ENCODE measurements at places on chromosomes 1 and 21.

- no peak for DNase-seq
Observed at GRCh38 chr1:151972542-151973248, 21.0 kb downstream of the S100A10 start.

- peak; percentile 47 for DNase-seq
Observed at GRCh38 chr21:36966066-36966820, at the start of gene HLCS. TSS of gene HLCS (minus strand) at chr21:36966669. CDS start at chr21:36966638, 31 bp downstream.

DNA sequence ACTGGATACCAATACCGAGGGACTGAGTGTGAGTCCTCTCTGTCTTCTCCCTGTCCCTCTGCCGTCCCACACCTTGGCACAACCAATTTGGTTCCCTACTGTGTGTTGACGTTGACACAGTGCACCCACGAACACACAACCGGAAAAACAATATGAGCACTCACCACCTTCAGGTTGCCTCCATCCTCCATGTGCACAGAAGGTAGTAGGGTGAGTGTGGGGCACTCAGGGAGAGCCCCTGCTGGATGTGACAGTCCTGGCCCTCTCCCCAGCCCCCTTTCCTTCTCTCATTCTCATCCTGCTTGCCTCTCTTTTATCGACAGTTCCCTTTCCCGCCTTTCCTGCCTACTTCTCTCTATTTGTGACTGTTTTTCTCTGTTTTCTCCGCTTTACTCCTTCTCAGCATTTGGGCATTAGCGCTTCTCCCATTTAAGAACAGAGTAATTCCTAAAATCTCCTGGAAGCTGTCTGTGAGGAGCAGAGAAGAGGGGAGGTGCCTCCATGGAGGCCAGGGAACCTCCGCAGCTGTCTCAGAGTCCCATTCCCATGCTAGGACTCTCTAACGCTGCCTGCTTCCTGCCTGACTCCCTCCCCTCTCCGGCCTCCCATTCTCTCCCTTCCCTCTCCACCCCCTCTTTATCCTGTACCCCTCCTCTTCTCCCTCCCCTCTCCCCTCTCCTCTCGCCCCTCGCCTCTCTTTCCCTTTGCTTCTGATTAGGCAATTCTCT, 16.4 kb downstream of the CADM3 start:
- DNase-seq, result no peak

DNA sequence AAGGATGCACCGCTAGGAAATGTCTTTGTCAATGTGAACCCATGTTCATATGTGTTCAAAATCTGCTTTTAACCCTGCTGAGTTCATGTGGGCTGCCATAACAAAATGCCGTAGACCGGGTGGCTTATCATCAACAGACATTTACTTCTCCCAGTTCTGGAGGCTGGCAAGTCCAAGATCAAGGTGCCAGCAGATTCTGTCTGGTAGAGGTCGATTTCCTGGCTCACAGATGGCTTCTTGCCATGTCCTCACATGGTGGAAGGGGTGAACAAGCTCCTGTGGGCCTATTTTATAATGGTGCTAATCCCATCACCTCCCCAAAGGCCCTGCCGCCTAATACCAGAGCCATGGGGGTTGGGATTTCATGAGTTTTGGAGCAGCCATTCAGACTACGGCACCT, 4.6 kb upstream of the CDCP2 start:
- no peak for DNase-seq

DNA sequence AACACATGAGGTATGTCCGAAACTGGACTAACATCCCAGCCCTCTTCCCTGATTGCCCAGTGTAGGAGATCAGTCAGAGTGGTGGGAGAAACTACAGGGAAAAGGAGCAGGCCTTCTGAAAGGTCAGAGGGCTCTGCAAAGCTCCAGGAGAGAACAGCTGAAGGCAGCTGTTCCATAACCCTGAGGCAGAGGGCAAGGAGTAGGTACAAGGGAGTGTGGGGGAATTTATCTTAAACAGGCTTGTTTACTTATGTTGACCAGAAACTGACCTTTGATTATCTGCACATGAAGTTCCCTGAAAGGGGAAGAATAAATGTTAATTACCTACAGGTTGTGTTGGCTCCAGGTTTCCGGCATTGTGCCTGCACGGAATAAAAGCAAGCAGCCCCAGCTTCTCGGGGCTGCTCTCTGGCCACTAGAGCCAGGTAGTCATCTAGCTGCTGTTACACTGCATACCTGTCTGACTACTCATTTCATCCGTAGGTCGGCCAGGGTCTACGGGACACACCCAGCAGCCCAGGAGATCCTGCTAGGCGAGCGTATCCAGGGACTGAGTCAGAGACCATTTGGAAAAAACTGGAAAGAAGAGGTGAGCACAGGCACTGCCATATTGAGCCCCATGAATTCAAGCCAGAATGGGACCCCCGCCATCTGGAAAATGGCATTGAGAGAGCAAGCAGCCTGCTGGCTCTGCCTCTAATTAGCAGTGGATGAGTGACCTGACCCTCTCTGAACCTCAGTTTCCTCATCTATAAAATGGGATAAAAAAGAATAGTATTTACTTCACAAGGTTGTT, 14.9 kb upstream of the PAQR7 start:
- DNase-seq, result no peak

GRCh38 chr1:39635871-39636210, 3.6 kb downstream of the HEYL start:
- no peak for DNase-seq

GRCh38 chr1:226821719-226822085, 48.7 kb upstream of the PSEN2 start:
- DNase-seq, result no peak

- DNase-seq, result no peak
Observed at GRCh38 chr1:235156265-235156664, 4.8 kb downstream of the RBM34 start.

GRCh38 chr21:34743831-34744230, 75.0 kb downstream of the CLIC6 start:
- DNase-seq, result no peak

GRCh38 chr1:167893798-167894197, 20.1 kb downstream of the ADCY10 start:
- no peak for DNase-seq

DNA sequence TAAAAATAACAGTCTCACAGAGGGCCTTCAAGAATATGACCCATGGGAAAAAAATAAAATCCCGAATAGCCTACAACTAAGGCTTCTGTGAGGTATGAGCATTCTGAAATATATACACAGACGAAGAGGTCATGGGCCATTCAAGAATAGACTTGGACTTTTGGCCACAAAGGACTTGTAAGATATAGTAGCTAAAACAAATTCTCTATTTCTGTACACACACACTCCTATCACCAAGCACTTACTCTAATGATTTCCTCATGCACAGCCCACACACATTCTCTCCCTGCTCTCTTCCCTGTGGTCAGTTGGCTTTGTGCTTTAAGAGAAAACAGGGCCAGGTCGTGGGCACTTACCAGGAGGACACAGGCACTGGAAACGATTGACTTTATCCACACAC, 69.7 kb upstream of the ADAM30 start:
- DNase-seq, result no peak

DNA sequence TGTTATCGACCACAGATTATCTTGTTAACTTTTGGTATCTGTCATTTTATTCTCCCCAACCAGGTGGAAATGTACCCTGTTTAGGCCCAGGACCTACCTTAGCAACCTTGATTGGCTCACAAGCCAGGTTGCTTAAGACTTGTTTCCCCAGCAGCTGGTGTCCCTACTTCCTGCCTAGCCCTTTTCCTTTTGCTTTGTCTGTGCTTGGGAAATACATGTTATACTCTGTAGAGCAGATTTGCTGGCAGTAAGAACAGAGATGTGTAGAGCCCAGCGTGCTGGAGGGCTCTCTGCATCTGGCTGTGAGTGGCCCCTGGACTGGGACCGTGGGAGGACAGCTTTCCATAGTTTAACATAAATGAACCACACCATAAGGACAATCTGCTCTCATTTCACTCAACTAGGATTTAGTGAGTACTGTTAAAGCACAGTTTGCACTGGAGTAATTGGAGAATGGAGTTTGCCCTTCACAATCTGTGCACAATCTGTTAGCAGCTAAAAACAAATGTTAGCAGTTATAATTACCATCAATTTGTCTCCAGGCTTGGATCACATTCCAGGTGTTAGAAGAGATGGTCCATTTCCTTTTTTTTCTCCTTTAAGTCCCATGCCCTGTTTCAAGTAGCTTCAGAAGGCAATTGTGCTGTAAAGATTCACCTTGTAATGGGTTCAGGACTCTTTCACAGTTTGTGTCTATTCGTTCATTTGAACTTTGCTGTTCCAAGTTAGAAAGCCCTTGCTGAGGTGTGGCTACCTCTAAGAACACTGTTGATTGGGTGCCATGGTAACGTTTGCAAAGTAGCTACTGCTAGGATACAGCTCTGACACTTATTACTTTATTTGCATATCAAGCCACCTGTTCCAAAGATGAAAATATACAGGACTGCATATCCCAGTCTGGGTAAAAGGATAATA, at the start of gene APOBEC4:
TSS of gene APOBEC4 (minus strand) at position 770 of the 915 bp plus-strand sequence. CDS start 4,535 bp downstream, outside the sequence.
- peak; percentile 95 for DNase-seq
